Common myeloid progenitor, CD34-positive (primary cell): ENCODE measurements at places on chromosomes 7 and 10.

- peak; percentile 90 for DNase-seq
Measured at GRCh38 chr10:8137726-8138125, 83.2 kb downstream of the GATA3 start.

GRCh38 chr10:119675483-119676170 is 24.4 kb downstream of the BAG3 start:
- DNase-seq, result no peak

DNA sequence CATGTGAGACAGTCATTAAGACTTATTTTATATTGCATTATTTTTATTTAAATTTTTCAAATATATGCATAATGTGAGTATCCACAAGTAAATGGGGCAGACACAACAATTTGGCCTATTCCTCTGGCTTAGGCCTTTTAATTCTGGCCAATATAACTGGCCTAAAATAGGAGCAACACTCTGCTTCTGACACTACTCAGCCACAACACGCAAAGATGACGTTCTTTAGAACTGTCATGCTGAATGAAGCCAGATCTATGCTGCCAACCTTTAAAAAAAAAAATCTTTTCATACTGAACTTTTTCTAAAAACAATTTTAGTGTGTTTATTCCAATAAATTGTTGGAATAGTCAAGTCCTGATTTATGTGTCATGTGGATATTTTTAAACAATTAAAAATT is 355.0 kb upstream of the BMPER start:
- DNase-seq, result no peak

DNA sequence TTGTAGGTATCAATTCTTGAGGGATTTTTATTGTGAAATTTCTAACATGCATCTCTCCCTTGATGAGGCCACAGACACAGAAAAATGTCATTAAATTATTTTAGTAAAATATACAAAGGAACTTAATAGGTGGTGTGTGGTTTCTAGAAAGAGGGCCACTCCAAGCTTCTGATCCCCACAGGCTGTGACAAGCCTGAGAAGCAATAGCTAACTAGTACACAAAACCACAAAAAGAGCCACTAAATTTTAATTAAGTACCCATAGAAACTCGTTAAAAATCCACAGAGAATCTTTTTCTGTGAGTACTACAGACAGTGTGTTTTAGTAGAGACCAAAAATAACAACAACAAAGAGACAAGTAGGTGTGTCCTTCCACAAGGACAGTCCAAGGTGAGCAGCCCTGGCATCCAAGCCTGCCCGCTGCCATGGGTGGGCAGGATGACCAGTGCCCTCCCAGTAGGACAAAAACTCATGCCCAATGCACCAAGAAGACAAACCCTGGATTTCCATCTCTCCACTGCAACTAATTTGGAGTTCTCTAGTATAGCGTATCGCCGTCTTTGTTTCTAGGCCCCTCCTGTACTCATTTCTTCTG is 81.0 kb downstream of the RNF216 start:
- DNase-seq, result no peak

- peak; percentile 48 for DNase-seq
Measured at GRCh38 chr7:103573479-103574058, 127.6 kb upstream of the SLC26A5 start.

DNA sequence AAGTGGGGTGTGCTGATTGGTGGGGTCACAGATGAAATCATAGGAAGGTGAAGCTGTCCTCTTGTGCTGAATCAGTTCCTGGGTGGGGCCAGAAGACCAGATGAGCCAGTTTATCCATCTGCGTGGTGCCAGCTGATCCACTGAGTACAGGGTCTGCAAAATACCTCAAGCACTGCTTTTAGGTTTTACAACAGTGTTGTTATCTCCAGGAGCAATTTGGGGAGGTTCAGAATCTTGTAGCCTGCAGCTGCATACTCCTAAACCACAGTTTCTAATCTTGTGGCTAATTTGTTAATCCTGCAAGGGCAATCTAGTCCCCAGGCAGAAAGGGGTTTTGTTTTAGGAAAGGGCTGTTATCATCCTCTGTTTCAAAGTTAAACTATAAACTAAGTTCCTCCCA is 17.0 kb upstream of the IFRD1 start:
- peak; percentile 63 for DNase-seq

- DNase-seq, result no peak
Measured at GRCh38 chr10:43692051-43692825, 43.6 kb upstream of the ZNF32 start.

GRCh38 chr10:69360485-69361302 is 56.0 kb downstream of the TACR2 start:
- DNase-seq, result no peak

DNA sequence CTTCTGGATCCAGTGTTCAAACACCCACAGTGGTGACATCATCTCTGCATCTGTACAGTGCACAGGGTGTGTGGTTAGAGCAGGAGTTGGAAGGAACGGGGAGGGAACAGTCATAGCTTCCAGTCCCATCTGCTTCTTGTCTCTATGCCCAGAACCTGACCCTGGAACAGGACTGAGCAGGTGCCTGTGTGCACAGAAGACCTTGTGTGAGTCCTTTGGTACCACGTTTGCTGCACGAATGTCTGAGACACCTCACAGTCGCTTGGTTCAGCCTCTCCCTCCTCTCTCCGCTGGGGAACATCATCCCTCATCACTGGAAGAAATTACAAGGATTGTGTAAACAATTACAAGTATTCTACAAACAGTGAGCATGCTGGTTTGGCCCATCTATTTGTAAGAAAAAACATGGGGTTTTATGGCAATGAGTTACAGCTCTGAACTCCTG is 243.0 kb upstream of the KLF6 start:
- DNase-seq, result no peak

GRCh38 chr7:2017481-2017891 is 215.3 kb downstream of the MAD1L1 start:
- DNase-seq, result no peak

- DNase-seq, result no peak
Measured at GRCh38 chr10:43846187-43846680, 197.6 kb upstream of the ZNF32 start.

- peak; percentile 86 for DNase-seq
Measured at GRCh38 chr10:96984541-96985131, 152.5 kb downstream of the LCOR start.

GRCh38 chr10:112307358-112308124 is 24.3 kb downstream of the TECTB start:
- peak; percentile 52 for DNase-seq

DNA sequence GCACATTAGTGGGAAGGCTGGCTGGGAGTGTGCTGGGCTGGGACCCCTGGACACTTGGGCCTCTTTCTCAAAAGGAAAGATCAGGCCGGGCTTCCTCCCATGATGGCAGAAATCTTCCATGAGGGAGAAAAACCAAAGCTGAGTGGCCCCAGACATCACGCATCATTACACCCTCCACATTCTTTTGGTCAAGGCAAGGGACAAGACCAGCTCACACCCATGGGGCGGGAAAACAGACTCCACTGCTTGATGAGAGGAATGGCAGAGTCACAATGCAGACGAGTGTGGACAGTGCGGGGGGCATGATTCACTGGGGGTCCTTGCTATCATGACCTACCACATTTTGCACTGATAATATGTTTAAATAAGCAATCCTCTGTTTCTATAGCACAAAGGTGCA is 73.3 kb downstream of the CREB3L2 start:
- DNase-seq, result no peak

GRCh38 chr7:140738280-140738679 is 41.8 kb downstream of the NDUFB2 start:
- DNase-seq, result no peak

GRCh38 chr10:83153714-83154113 is 985.6 kb upstream of the GHITM start:
- DNase-seq, result no peak

- no peak for DNase-seq
Measured at GRCh38 chr7:80520199-80520598, 8.3 kb upstream of the GNAT3 start.

GRCh38 chr7:43647673-43648472 is 65.0 kb downstream of the STK17A start:
- DNase-seq, result peak; percentile 72

DNA sequence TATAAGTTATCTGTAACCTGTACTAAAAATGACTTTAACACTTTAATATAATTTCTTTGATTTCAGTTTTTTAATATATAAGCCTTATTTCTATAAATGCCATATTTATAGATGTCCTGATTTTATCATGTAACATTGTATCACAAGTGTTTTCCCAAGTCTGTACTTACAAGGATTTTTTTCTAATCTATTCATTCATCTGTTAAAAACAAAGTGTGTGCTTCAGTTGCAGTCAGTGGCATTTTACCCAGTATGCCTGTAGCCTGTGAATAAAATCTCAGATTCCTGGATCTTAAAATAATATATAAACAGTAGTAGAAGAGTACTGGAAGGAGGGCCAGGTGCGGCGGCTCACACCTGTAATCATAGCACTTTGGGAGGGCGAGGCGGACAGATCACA is 17.4 kb downstream of the PRKRIP1 start:
- DNase-seq, result no peak

GRCh38 chr7:47480576-47481538 is 101.1 kb downstream of the TNS3 start:
- no peak for DNase-seq

GRCh38 chr7:151126491-151127137 is 40.3 kb downstream of the AGAP3 start:
- no peak for DNase-seq

GRCh38 chr10:1253523-1254353 is 197.6 kb downstream of the WDR37 start:
- DNase-seq, result peak; percentile 58

- no peak for DNase-seq
Measured at GRCh38 chr7:50497968-50498367, 47.8 kb upstream of the FIGNL1 start.

DNA sequence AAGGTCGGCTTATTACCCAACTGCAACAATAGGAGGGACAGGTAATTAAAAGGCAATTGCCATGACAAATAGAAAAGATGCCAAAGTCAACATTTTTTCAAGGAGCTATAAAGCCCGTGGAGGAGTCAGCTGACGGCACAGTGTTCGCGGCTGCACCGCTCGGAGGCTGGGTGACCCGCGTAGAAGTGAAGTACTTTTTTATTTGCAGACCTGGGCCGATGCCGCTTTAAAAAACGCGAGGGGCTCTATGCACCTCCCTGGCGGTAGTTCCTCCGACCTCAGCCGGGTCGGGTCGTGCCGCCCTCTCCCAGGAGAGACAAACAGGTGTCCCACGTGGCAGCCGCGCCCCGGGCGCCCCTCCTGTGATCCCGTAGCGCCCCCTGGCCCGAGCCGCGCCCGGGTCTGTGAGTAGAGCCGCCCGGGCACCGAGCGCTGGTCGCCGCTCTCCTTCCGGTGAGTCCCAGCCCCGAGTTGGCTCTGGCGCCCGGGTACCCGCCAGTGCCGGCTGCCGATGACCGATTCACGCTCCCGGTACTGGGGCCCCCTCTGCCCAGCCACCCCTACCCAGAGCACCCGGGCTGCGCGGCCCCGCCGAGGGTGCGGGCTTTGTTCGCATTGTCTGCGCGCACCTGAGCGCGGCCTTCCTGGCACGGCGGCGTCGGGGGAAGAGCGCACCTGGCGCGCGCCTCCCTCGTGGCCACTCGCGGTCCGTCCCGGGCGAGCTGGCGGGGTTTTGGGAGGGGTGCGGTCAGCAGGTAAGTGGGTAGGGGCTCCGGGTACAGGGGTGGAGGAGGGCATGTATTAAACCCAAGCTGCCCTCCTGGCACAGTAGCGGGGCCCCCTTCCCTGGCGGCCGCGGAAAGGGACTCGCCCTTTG is at the start of gene VWA2:
Gene VWA2 (plus strand): TSS at position 138 of the 877 bp plus-strand sequence. CDS start 9,460 bp downstream, outside the sequence.
- peak; percentile 48 for DNase-seq

GRCh38 chr10:131747251-131747650 is 153.6 kb upstream of the PPP2R2D start:
- DNase-seq, result no peak

- DNase-seq, result no peak
Measured at GRCh38 chr7:69335331-69335730, 262.9 kb upstream of the AUTS2 start.

DNA sequence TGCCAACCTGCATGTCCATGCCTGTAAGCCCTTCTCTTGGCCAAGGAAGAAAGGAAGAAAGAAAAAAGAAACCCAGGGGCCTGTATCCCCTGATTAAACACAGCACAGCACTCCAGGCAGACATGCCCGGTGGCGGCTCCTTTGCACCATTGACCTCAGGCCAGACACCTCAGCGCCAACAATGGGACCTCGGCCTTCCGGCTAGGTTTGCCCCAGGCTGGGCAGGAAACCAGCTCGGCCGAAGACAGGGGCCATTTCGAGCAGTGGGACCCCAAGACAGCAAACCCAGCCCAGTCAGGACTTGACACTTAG is 2.8 kb downstream of the HOXA10 start:
- no peak for DNase-seq

GRCh38 chr7:83984076-83984475 is 210.5 kb downstream of the SEMA3A start:
- DNase-seq, result no peak

DNA sequence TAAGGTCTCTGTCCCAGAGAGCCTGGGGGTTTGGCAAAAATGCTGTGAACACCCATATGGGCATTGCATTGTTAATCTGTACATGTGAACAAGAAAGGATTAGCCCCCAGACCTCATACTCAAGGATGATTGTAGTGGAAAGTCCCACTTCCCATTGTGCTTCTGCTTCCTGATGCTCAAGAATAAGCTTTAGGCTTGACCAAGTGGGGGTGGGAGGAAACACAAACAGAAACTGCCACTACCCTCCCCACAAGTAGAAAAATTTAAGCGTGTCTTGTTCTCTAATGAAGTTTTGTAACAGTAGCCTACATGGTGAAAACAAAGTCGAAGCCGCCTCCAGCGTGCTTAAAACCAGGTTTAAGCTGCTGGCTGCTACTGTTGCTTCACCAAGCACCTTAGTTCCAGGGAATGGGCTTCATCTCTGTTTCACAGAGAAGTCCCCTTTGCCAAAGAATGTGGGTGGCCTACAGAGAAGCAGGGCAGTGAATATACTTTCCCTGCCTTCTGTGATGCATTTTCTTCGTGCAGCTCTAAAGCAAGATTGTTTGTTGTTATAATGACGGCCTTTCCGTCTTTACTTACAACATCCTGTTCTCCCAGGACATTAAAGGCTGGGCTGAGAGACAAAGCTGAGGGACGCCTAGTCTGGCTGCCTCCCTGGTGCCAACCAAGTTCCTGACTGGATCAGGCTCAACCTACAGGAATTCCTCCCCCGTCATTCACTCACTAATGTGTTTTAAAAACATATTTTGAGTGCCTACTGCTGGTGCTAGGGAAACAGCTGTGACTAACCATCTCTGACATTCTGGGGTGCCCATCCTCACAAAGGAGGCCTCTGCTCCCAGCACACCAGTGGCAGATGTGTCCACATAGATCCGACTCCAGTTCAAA is 32.1 kb upstream of the CCSER2 start:
- DNase-seq, result no peak

DNA sequence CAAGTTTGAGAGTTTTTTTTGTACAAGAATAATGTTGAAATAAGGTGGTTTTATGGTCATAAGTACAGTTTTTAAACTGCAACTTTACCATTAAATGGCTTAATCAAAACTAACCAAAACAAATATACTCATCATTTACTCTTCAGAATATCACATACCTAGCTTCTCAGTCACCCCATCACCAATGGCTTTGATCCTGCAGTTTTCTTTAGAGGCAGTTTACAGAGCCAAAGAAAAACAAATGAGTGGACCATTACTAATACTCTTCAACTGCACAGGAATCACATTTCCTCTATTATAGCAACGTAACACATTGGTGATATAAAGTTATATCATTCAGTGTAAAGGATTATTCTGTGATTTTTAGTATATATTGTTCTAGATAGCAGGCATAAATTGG is 576.1 kb upstream of the LRRTM3 start:
- DNase-seq, result no peak
